ENCODE measurements at places on chromosomes 6 and 20.

DNA sequence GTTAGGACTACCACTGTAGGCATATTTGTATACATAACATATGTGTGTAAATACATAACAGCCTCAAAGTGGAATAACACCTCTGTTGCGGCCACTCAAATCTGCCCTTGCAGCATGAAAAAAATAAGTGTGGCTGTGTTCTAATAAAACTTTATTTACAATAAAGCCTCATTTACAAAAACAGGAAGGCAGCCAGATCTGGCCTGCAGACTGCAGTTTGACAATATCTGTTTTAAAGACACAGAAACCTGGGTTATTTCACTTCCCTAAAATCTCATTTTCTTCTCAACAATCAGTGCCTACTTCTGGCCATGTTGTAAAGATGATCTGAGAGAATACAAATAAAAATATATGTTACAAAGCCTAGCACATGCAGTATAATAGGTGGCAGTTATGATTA is 53.9 kb upstream of the SCML4 start:
- DNase-seq: no peak

DNA sequence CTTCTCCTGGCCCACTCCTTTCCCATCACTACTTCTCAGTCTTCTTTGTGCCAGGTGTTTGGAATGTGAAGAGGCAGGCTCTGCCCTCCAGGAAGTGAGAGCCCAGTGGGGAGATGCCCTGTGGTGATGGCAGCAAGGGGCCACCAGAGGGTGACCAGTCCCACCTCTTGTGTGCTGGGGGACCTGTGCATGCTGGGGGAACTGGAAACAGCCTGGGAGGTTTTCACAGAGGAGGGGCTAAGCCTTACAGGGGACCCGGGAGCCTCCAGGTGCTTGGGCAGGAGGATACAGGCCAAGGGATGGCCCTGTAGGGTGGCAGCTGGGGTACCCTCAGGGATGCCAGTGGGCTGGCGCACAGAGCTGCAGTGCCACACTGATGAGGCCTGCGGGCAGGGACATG is 72.3 kb downstream of the RAMACL start:
- DNase-seq: no peak

- DNase-seq: no peak
These were observed 3.6 kb upstream of the MYLK2 start for GRCh38 chr20:31815408-31816188.

DNA sequence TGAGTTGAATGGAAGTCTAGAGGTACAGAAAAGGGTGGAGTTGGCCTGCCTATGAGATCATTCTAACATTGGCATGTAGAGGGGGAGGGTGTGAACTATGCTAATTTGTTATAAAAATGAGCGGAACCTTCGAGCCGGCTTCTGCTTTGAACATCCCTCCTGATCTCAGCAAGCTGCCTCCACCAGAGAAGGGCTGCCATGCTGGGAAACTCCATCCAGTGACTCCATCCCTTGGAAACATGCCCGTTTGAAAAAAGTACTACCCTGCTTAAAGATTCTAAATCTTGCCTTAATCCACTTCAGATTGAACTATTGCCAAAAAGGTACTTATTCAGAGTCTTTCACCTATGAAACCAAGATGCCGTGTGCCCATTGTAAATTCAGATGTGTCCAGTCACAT is 43.6 kb upstream of the TMEM170B start:
- no peak for DNase-seq

DNA sequence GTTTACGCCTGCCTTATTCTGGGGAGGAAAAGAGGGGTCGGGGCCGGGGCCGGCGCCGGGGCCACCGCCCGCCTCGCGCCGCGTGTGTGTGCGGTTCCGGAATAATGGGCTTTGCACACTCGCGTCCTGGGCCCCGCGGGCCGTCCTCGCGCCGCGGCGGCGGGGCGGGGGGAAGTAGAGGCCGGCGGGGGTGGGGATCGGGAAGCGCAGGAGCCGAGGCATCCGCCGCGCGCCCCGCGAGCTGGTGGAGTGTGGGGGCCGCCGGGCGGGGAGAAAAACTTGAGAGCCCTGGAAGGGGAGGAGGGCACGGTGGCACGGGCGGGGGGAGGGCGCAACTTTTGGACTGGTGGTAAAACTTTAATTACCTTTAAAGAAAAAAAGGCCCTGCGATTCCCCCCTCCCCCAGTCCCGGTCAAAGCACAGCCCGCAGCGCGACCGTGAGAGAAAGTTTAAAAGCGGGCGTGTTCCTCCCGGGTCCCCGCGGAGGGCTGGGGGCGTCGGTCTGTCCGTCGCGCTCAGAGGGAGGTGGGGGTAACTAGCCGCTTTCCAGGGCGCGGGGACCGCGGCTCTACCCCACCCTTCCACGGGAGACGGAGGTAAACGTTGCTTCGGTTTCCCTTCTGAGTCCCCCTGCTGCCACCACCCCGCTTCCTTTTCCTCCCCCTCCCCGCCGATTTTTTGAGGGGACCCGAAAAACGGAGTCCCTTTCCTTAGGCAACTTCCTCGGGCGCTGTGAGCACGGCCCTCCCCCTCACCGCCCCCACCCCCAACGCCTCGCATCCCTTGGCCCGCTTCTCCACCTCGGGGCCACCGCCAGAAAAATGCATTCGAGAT is 1.9 kb downstream of the L3MBTL3 start:
- no peak for DNase-seq

GRCh38 chr20:42846784-42847490 is 342.8 kb downstream of the PTPRT start:
- DNase-seq: no peak

- DNase-seq: no peak
These were observed 79.8 kb upstream of the FAM184A start for GRCh38 chr6:119158057-119158848.

DNA sequence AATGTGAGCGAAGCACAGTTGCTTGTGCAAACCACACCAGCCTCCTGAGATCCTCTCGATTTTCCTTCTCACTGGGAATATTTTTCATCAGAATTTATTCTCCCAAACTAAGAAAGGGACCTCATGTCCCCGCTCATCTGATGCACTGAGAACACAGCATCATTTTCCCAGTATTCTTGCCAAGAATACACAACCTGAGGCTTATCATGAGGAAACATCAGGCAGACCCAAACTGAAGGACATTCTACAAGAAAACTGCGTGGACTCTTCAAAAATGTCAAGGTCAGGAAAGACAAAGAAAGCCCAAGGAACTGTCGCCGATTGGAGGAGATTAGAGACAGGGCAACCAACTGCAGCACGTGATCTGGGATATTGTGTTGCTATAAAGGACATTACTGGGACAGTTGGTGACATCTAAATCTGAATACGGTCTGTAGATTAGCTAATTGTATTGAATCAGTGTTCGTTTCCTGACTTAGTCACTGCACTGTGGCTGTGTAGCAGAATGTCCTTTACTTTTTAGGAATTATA is 72.3 kb downstream of the SNX5 start:
- DNase-seq: no peak

- peak; percentile 58 for DNase-seq
These were observed 374.4 kb downstream of the UTRN start for GRCh38 chr6:144659202-144660182.

- no peak for DNase-seq
These were observed 297.6 kb downstream of the CDH26 start for GRCh38 chr20:60255866-60256265.

DNA sequence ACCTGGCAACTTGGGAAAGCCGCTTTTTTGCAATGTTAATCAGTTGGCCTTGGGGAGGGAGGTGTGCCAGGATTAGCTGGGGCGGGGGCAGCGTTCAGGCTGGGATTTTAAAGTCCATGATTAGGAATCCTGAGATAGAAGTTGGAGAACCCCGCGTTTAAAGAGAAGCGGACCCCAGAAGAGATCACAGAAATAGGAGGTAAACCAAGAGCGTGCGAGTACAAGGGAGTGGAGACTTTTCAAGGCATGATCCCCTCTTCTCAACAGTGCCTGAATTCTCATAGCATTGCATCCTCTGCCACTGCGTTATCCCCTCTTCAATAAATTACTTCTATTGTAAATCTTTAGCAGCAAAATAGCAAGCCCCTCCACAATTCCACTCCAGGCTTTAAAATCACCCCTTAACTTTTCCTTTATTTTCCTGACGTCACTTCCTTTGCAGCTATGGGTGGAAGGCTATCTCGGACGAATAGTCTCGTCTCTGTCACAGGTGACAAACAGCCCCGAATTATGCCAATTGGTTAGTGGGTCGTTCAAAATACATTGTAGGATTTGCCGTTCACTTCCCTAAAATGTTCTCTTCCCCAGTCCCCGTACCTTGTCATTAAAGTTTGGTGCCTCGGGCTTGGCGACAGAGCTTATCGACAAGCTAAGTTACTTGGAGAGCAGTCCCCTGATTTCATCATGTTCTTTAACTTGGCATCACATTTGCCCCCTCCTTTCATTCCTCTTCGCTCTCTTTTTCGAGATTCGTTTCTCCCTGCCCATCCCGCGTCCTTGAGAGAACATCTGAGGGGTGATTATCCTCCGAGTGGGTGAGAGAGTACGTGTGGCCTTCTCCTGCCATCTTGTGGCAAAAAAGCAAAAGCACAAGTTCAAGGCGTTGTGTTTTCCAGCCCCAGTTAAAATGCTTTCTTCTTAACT is 17.1 kb downstream of the OR2B2 start:
- DNase-seq: peak; percentile 80

GRCh38 chr6:79796197-79796596 is 151.2 kb downstream of the ELOVL4 start:
- DNase-seq: no peak

DNA sequence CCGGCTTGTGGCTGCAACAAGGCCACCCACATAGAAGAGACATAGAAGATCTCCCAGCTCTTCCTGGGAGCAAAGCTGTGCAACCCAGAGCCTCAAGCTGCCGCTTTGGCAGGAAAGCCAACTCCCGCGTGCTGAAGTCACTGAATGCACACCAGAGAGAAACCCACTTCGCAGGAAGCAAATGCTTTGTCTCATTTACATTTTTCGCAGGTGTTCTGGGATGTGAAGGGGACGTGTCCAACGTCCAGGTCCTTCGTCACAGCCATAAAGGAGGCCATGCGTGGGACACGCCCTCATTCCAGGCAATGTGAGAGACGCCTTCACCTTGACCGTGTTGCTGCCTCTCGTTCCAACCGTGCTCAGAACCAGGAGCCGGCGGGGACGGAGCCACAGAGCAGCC is 24.4 kb downstream of the KCNQ2 start:
- DNase-seq: no peak

DNA sequence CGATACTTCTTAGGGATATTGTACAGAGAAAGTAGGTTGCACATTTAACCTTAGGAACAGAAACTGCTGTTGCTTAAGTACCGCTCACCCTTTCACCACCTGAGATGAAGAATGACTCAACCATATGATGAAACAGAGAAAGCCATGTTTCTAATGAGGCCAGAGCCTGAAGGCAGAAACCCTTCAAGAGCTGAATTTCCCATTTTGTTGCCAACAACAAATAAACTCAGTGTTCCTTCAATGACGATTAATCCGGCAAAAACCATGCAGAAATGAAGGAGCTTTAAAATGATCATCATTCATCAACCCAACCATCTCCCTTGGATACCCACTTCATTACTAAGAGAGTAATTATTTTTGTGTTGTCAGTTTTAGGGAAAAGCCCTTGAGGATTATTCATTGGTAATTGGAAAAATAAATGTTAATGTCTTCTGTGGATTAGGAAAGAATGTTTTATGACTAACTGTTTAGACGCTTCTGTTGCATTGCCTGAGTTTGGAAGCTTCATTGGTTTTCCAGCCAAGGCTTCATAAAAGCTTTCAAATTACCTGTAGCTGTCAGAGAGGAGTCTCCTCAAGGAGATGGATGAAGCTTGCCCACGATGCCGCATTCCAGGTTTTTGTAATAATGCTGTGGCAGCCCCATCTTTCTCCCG is 112.1 kb upstream of the IYD start:
- no peak for DNase-seq

- DNase-seq: no peak
These were observed at the start of gene BIRC7 for GRCh38 chr20:63235399-63235983. Gene BIRC7 (plus strand): TSS chr20:63235905. CDS start chr20:63236097, 192 bp downstream.

- DNase-seq: no peak
These were observed 42.1 kb downstream of the PLCB4 start for GRCh38 chr20:9110916-9111432.

- no peak for DNase-seq
These were observed 30.4 kb downstream of the IBTK start for GRCh38 chr6:82217018-82217586.

- DNase-seq: peak; percentile 78
These were observed 16.9 kb upstream of the SRSF3 start for GRCh38 chr6:36577301-36577700.

DNA sequence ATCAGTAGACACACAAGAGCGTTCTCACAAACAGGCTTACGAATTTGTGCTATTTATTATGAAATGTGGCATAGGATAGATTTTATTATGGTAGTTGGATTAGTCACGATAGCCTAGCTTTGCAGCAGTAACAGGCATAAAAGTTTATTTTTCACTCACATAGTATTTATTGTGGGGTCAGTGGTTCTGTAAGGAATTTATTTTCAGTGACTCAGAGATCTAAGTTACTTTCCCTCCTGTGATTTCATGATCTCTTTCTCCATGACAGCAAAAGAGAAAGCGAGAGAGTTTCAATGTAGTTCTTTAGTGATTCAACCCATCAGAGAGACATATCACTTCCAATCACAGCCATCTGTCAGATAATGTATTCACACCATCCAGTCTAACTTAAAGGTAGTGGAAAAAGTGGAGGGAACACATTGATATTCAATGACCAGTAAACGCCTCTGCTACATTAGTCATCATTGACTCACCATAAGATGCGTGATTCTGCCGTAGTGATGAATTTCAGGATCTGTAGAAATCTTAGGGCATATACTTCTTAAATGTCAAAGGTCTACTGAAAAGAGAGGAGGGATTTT is 605.5 kb downstream of the HDGFL1 start:
- DNase-seq: peak; percentile 91

DNA sequence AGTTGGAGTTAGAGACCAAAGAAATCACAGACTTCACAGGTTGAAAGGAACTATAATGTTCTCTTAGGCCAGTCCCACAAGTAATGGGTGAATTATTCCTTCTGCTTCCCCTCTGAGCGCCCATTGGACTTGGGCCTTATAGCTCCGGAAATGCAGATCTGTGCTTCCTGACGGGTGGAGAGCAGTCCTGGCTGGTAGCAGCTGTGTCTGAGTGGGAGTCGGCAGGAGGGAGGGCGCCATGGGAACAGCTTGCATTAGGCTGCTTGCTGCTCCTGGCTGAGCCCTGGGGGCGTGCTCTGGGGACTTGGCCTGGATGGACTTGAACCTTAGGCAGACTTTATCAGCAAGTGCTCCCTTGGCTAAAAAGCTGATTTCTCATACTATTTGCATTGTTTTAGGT is 18.4 kb upstream of the NUP153 start:
- DNase-seq: peak; percentile 27

DNA sequence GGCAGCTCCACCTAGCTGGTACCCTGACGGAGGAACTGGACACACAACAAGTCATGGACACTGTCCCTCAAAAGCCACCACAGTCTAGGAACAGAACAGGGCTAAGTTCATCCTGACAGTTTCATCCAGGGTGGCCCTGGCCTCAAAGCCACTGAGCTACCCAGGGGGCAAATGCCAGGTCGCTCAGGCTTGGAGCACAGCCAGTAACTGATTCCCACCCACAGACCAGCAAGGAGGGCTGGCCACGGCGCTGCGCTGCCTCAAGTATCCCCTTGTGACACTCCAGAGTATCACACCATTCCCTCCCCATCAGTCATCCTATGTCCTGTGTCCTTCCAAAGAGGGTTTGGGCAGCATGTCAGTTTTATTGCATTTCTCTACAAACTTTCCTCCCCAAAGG is 72.2 kb downstream of the GINS1 start:
- DNase-seq: no peak

- no peak for DNase-seq
These were observed 113.2 kb downstream of the CARMIL1 start for GRCh38 chr6:25392372-25392771.

- no peak for DNase-seq
These were observed 65.5 kb upstream of the QKI start for GRCh38 chr6:163348789-163349680.

GRCh38 chr20:57008217-57008616 is 258.2 kb downstream of the BMP7 start:
- no peak for DNase-seq

Data from brain microvascular endothelial cell (primary cell).